ENCODE measurements at places on chromosomes 6 and 20.

DNA sequence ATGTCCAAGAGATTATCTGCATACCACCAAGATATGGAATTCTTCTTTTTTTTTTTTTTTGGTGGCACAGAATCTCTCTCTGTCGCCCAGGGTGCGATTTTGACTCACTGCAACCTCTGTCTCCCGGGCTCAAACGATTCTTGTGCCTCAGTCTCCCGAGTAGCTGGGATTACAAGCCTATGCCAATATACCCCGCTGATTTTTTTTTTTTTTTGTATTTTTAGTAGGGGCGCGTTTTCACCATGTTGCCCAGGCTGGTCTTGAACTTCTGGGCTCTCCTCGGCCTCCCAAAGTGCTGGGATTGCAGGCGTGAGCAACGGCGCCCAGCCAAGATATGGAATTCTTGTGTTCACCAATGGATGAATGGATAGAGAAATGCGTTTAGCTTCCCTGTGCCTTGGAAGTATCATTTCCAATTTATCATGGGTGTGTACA, 31.0 kb downstream of the POM121L2 start:
- no peak for DNase-seq

- DNase-seq = no peak
Observed at GRCh38 chr6:28145231-28145630, 3.5 kb downstream of the ZKSCAN8 start.

GRCh38 chr6:84353459-84354423, 126.3 kb upstream of the CEP162 start:
- DNase-seq = no peak

- peak; percentile 49 for DNase-seq
Observed at GRCh38 chr6:24883618-24884017, 52.1 kb downstream of the RIPOR2 start.

GRCh38 chr6:57006101-57006500, 40.4 kb upstream of the KIAA1586 start:
- no peak for DNase-seq

GRCh38 chr6:29743568-29743967, 20.3 kb downstream of the HLA-F start:
- no peak for DNase-seq

Measured in foreskin fibroblast (primary cell).